Osteoblast (primary cell): ENCODE measurements at places on chromosomes 12 and 14. TPM values are rescaled to one million over a fixed set of nuclear protein-coding genes. Genes with fewer than 3 reads are reported as not detected.

Gene ACOT6
- not detected in 2 replicates for total RNA-seq

GRCh38 chr12:50062728-50063460 lies 5.5 kb downstream of the ASIC1 start:
- peak; percentile 62 for DNase-seq

GRCh38 chr12:54126696-54127537 lies 61.9 kb downstream of the SMUG1 start:
- DNase-seq: peak; percentile 96

Gene ZDHHC22
- total RNA-seq: not detected in 2 replicates

Gene ALX1
- not detected in 2 replicates for total RNA-seq
